ENCODE measurements at places on chromosomes 1 and 21.

DNA sequence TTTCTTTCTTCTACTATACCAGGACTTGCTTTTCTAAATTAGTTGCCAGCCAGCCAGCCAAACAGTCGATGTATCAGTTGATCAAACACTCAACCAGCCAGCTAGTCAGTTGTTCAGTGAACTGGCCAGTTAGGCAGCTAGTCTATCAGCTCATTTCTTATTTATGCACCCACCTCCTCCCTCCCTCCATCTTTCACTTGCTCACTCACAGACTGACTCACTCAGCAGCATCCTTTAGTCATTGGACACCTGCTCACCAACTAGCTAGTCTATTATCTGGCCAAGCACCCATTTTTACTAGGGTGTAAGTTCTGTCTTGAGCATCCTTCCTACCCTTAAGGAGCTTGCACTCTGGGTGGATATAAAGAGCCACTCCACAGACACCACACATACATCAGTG, 5.9 kb upstream of the SPRR4 start:
- DNase-seq: no peak

DNA sequence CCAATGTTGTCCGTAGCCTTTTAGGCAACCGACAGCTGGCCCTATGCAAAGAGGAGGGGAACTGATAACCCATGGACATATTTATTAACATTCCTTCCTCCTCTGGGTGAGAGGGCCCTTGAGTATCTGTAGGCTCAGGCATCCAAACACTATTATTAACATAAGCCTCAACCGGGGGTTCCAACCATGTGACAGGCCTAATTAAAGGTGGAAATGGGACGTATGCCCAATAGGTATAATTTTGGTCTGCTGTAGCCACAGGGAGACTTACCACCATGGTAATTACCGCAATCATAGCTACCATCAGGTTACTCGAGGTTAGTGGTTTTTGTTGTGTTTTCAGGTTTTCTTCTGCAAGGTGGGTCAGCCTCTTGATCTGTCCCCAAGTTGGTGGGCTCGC, 5.3 kb downstream of the DAP3 start:
- no peak for DNase-seq

DNA sequence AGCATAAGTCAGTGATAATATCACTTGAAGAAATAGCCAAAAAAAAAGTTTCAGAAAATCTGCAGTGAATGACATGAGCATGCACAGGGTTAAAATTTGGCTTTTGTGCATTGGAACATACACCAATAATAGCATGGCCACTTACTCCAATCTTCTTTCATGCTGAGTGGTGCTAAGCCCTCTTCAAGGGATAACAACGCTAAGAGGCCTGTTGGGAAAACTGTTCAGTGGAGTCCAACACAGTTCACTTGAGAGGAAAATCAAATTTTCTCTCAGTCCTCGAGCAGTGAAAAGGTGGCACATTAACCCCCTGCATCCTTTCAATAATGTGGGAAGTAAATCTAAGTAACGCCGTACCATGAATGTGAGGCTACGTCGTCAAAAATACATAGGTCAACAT, 264.7 kb downstream of the SPATA17 start:
- no peak for DNase-seq

- no peak for DNase-seq
Measured at GRCh38 chr21:37702241-37702640, 214.0 kb downstream of the KCNJ6 start.

- DNase-seq: no peak
Measured at GRCh38 chr1:61387829-61388228, 305.5 kb downstream of the NFIA start.

DNA sequence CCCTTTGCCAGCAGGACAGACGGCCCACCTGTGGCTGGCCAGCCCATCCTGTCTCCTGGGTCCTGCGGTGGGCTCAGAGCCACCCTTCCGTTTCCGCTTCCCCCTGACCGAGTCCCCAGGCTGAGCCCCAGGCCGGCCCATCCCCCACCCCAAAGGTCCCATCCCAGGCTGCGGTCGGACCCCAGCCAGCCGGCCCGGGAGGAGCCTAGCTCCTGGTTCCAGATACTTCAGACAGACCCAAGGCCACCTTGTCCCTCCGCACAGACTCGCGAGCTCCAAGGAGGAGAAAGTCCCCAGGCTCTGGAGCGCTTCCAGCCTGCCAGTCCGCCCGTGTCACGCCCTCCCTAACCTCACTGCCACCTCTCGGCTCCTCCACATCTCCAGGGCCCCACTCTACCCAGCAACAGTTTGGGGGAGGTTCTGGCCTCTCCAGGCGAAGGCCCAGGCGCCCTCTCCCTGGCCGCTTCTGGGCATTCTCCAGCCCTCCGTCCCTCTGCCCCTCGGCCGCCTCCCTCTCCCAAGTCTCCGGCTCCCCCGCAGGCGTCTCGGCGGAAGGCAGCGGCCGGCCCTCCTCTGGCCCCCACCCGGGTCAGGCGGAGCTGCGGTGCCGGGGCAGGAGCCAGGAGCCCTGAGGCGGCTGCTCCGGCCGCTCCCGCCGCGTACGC, 835 bp downstream of the LRRN2 start:
- peak; percentile 37 for DNase-seq

GRCh38 chr1:16153096-16153998, 2.5 kb downstream of the EPHA2 start:
- no peak for DNase-seq

GRCh38 chr1:15215116-15215515, 31.9 kb upstream of the FHAD1 start:
- DNase-seq: no peak

DNA sequence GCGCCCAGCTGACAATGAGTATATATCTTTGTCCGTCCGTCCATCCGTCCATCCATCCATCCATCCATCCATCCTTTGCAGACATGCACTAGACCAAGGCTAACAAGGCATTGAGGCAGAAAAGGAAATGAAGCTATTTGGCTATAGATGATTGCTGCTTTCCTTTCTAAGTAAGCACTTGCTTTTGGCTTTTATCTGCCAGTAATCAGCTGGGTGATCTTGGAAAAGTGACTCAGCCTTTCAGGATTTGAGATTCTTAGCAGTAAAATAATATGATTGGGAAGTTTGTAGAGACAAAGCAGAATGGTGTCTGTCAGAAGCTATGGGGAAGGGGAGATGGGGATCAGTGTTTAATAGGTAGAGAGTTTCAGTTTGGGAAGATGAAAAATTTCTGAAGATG, 22.7 kb downstream of the ZFYVE9 start:
- DNase-seq: no peak

- peak; percentile 10 for DNase-seq
Measured at GRCh38 chr1:150066838-150067183, 765 bp upstream of the VPS45 start.

DNA sequence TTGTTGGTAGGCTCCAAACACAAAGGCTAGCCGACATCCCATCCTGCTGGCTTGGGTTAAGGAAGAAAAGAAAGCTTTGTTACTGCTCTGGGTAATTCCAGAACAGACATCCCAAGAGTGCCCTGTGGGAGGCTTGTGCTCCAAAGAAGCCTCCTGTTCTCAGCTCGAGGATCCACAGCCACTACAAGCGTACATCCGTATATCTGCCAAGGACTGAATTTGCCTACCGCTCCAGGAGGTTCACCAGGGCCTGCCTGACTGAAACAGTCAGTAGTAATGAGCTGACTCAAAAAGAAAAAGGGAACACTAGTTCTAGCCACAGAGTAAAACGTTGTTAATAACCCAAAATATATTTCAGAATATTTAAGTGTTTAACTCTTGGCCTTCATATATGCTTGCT, 24.8 kb upstream of the MUTYH start:
- DNase-seq: no peak

GRCh38 chr1:62198781-62199125, 4.1 kb downstream of the L1TD1 start:
- DNase-seq: no peak

GRCh38 chr1:153698923-153699714, 20.6 kb downstream of the NPR1 start:
- DNase-seq: no peak

- DNase-seq: no peak
Measured at GRCh38 chr1:47231301-47232186, 481 bp downstream of the TAL1 start.

DNA sequence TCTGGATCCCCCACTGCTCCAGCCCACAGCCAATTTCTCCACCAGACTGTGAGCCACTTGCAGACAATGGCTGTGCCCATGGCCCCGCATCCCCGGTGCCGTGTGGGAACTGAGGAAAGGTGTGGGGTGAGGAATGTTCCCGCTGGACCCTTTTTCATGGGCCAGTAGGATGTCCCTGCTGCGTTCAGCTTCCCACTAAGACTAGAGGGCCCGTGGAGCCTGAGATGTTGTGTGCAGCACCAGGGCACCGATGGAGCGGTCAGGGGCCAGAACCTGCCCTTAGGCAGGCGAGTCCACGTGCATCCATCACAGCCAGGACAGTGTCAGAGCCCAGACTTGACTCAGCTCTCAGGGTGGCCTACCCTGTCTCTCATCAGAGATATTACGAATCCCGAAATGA, 105.7 kb upstream of the COL6A1 start:
- DNase-seq: no peak

GRCh38 chr1:93516164-93516563, 68.2 kb downstream of the FNBP1L start:
- no peak for DNase-seq

DNA sequence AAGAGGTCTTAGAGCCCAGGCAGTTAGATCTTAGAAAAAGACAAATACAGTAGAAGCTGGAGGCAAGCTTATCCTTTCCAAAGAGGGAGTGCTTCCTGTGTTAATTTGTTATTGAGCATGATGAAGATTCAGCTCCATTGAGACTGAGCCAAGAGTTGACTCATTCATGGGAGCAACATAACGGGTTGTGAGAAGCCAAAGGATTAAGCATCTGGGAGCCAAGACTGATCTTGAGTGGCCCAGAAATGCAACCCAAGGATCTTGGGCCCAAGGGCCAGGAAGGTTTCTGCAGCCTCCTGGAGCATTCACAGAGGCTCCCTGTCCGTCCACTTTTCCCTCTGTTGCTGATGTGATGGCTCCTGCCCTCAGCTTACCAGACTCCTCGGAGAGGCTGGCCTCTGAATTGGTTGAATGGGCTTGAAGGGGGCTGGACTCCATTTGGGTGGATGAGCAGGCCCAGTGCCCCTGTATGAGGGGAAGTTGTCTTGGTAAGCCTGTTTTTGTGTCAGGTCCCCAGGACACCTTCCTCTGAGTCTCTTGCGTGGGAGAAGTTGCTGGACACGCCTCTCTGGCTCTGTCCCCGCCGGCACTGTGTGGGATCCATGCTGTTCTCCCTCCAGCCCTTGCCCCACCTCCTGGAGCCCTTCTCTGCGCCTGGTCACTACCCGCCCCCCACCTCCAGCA, 42.4 kb downstream of the PDE9A start:
- no peak for DNase-seq

- DNase-seq: no peak
Measured at GRCh38 chr1:210239349-210240111, 6.9 kb downstream of the SERTAD4 start.

DNA sequence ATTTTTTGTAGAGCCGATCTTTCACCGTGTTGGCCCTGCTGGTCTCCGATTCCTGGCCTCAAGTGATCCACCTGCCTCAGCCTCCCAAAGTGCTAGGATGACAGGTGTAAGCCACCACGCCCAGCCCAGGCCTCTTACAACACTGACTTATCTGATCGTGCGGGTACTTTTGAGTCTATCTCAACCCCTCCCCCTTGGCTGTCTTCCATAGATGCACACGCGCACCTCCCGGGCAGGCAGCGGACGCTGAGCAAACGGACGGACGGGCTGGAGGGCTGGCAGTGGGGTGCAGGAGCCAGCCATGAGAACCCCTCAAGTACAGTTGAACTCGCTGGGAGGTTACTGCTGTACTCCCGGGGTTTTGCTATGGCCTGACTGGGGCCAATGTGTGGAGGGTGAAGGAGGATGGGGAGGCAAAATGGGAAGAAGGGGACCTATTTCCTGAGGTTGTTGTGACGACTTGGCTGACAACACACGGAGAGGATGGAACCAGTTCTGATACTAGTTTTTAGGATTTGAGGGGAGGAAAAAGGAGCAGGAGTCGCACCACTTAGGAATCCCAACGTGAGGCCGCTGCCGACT, 959 bp downstream of the CD58 start:
- peak; percentile 38 for DNase-seq

DNA sequence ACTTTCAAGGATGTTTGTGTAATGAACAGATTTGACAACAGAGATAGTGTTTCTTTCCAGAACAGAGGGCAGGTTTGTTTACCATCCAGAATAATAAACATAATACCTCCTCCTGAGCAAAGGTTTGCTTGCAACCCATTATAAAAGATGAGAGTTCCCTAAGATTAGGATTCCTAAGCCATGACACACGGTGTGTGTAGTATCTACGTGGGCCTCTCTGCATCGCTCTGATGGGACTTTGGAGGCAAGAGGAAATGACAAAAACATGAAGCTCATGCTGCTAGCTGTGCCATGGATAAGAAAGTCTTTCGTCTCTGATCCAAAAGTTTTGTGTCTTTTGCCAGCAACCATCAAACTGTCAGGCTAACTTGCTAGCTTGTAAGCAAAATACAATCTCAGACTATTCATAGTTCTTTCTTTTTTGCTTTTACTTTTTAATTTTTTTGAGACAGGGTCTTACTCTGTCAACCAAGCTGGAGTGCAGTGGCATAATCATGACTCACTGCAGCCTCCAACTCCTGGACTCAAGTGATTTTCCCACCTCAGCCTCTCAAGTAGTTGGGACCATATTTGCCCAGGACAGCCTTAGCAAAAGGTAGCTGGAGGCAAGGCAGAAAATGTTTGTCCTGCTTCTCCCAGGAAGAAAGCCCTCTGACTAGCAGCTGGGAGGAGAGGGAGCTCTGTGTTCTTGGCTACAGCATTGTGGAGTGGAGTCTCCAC, 81.1 kb downstream of the LHX4 start:
- DNase-seq: no peak

DNA sequence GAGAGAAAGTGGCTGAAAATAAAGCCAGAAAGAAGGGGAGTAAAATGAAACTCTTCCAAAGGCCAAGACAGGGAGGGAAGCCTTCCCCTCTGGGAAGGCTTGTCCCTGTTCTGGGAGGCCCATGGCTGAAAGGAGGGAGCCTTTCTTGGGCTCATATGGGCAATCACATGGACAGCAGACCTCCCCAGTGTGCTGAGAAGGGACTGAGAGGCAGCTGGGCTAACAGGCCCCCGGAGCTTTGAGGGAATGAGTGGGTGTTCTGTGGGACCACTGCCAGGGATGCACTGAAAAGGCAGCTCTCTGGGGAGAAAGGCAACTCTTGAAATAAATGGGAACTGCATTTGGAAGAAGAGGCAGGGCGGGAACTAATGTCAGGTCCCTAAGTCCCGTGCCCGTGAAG, 39.1 kb downstream of the KANK4 start:
- DNase-seq: no peak

DNA sequence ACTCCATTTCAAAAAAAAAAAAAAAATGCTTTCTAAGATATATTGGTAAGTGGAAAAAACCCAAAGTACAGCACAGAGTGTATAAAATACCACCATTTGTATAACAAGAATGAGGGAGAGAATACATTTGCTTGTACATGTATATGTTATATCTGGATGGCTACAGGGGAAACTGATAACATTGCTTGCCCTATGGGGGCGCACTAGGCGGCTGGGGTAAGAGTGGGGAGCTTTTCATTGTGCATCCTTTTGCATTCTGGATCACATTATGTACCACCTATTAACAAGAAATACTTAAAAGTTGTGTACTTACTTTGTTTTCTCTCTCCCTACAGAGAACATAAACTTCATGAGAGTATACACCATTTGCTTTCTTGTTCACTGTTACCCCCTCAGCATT, 28.6 kb upstream of the OPRD1 start:
- DNase-seq: no peak

All from HuH-7.5 (cell line).